ENCODE measurements at places on chromosomes 1 and 21. TPM values are rescaled to one million over a fixed set of nuclear protein-coding genes. Genes with fewer than 3 reads are reported as not detected.

PLA2G2E gene
- total RNA-seq, result not detected

- no peak for DNase-seq
Observed at GRCh38 chr1:178096421-178096820, 2.5 kb downstream of the RASAL2 start.

- no peak for DNase-seq
Observed at GRCh38 chr1:1441002-1441888, 5.8 kb downstream of the VWA1 start.

C1orf226 gene
- 1.7 TPM for total RNA-seq

DNA sequence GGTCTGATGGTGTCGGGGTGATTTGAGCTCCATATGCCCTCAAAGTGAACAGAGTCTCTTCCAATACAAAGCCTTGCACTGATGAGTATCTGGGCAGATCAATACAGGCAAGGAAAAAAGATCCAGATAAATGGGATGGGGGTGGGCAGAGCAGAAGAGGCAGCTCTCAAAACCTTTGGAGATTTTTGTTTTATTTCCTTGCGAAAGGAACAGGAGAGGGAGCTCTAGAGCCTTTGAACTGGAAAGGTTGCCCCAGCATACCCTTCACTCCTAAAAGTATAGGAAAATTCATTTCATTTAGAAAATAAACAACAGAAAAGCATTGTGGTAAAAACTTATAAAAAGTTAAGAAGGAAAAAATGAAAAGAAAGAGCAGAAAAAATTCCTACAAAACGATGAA lies 31.4 kb upstream of the OLIG2 start:
- DNase-seq, result no peak

IER5 gene
- total RNA-seq, result 20.9 TPM

OPRD1 gene
- total RNA-seq, result 0.72 TPM

- DNase-seq, result no peak
Observed at GRCh38 chr1:47837056-47837830, 159.9 kb downstream of the TRABD2B start.

DNA sequence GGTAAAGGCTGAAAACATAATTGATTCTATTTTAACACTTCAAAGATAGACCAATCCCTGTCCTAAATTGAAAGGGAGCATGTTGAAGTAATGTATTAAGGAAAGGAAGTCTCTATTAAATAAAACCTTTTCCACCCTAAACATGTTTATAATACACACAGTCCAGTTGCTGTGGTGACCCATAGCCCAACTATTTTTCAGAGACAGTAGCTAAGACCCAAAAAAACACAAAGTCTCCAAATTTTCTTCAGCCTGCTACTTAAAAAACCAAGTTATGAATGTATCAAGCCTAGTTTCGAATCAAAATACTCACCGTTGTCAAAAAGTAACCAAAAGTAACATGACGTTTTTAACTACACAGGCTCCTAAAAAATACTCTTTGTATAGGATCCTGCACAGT lies 1.6 kb downstream of the ELK4 start:
- peak; percentile 41 for DNase-seq

- no peak for DNase-seq
Observed at GRCh38 chr1:223249854-223250631, 107.0 kb upstream of the TLR5 start.

DNA sequence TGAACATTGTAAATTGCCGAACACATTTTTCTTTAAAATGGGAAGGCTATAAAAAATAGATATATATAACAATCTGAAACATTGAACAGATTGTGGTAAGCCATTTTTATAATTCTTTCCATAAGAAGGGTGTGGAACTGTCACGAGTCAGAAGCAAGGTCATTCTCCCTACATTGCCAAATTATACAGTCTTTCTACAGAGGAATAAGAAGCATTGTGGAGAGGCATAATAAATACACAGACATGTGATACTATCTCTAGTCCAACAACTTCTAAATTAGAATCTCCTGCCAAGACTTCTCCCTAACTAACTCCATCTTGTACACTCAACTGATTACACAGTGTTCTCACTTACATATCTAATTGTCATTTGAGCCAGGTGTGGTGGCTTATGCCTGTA lies 227.9 kb downstream of the CENPF start:
- DNase-seq, result no peak

DNA sequence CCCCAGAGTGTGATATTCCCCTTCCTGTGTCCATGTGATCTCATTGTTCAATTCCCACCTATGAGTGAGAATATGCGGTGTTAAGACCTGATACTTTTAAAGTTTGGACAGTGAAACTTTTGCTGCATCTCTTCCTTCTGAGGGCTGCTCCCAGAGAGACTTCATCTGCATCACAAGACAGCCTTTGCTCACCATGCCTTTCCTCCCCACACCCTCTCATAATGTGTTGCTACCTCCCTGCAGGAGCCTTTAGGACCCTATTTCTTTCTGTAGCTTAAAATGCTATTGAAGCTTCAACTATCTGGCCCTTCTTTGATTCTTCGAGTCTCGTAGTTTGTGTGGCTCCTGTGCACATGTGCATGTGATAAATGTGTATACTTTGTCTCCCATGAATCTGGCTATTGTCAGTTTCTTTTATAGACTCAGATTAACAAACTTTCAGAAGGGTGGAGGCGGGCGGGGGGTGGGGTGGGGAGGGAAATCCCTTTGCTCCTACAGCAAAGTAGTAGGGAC lies 23.7 kb downstream of the LEPR start:
- no peak for DNase-seq

HTR6 gene
- not detected for total RNA-seq

GRCh38 chr1:174052621-174053020 lies 30.5 kb upstream of the RC3H1 start:
- DNase-seq, result no peak

- DNase-seq, result no peak
Observed at GRCh38 chr1:7632176-7632575, 138.9 kb upstream of the VAMP3 start.

GRCh38 chr1:3656450-3657095 lies 4.3 kb downstream of the TP73 start:
- no peak for DNase-seq

DNA sequence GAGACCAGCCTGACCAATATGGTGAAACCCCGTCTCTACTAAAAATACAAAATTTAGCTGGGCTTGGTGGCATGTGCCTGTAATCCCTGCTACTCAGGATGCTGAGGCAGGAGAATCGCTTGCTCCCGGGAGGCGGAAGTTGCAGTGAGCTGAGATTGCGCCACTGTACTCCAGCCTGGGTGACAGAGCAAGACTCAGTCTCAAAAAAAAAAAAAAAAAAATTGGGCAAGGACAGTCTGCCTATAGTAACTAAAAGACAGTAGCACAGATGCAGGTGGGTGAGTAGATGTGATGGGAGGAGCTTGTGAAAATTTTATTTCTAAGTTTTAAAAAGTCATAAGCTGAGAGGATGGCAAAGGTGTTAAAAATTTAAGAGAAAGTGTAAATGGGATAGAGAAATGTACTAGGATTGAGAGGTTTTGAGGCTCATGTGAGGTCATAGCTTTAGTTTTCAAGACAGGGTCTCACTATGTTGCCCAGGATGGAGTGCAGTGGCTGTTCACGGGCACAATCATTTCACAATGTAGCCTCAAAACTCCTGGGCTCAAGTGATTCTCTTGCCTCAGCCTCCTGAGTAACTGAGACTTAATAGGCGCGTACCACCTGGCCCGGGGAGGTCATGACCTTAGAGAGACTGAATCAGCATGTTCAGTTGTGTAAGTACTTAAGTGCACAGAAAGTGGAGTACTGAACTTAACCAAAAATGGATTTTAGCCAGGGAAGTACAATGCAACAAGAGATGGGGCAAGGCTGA lies 33.7 kb downstream of the PTP4A2 start:
- no peak for DNase-seq

DNA sequence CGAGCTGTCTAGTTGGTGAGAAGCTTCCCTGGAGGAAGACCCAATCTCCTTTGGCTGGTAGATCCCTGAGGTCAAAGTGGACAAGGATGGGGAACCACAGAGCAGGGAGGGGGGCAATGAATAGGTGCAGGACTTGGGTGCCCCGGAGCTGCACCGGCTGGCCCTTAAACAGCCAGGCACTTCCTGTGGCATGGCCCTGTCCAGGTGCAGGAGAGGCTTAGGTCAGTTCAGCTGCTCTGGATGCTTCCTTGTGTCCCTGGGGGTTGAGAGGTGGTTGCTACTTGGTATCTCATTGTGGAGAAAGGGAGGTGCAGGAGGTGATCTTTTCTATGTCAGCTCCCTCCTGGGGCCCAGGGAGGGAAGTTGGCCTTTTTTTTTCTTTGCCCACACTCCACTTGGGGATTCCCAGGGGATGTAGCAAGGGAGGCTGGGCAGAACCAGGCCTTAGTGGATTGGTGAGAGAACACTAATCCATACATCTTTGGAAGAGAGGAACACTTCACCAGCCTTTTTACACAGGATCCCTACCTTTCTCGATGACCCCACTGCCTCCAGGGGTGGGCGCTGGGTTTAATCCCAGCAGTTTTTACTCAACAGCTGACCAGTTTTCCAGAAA lies 1.2 kb upstream of the ST3GAL3 start:
- DNase-seq, result no peak

DMRTA2 gene
- 0.24 TPM for total RNA-seq

PLEKHG5 gene
- total RNA-seq, result 17.1 TPM

GRCh38 chr1:172556461-172556860 lies 23.5 kb downstream of the SUCO start:
- no peak for DNase-seq

DNA sequence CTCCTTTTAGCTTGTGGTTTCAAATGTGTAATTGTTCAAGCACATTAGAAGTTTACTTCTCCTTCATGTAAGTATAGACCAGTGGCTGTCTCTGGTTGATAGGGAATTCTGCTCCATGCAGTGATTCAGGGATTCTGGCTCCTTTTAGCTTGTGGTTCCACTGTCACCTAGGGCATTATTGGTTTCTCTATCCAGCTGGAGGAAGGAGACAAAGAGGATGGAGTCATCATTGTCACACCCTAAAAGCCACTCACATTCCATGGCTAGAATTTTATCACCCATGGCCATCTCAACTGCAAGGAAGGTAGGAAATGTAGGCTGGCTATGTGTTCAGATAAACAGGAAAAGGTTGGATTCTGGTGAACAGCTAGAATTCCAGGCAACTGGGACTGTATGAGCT lies 131.2 kb downstream of the URB2 start:
- DNase-seq, result no peak

GRCh38 chr1:207876131-207876530 lies 34.8 kb downstream of the CD34 start:
- no peak for DNase-seq

DNA sequence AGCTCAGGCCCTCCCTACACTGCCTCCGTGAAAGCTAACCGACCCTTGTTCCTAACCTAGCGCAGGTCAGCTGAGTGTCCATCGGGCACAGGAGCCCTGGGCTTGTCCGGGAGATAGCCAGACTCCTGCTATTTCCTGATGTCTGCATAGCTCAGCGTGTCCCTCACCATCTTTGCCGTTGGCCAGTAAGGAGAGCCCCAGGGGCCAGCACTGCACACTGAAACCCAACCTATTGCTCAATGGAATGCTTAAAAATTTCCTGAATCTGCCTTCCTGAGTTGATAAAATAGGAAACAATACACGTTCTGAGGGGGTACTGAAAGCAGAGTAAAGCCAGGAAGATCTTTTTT lies 2.2 kb downstream of the RUNX1 start:
- peak; percentile 25 for DNase-seq

DNA sequence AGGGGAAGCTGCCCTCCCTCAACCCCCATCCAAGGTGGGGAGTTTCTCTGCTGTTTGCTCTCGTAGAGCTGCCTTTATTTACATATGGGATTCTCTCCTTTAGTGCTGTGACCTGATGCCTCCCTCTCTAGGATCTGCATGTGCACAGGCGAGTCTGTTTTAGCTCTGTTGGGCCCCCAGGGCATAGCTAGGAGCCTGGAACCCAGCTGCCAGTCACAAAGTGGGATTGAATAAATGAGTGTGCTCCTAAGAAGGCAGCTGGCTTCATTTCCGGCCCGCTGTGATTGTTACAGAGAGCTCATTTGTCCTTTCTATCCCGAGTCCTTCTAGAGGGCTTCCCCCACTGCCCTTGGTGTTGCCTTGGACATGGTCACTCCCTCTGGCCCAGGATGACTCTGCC lies 176.6 kb downstream of the GRIK3 start:
- no peak for DNase-seq

GRCh38 chr1:55876276-55877060 lies 661.3 kb upstream of the USP24 start:
- no peak for DNase-seq

ATP1B1 gene
- total RNA-seq, result 28.6 TPM

DNA sequence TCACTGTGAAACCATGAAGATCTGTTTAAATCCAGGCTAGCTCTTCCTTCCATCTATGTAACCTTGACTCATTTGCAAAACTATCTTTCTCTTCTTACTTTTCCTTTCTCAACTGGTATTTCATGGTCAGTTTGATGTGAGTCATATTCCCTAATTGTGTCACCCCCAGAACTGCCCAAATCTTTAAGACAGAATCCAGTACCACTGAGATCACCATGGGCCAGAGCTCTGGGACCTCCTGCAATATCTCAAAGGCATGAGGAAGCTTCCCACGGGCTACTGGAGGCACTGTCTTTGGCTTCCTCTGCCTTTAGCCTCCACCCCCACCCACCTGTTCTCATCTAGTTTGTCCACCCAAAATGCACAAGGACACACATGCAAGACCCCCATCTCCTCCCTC lies 274.4 kb upstream of the FMN2 start:
- DNase-seq, result no peak

- no peak for DNase-seq
Observed at GRCh38 chr1:247350587-247350986, 18.9 kb upstream of the ZNF496 start.

DNA sequence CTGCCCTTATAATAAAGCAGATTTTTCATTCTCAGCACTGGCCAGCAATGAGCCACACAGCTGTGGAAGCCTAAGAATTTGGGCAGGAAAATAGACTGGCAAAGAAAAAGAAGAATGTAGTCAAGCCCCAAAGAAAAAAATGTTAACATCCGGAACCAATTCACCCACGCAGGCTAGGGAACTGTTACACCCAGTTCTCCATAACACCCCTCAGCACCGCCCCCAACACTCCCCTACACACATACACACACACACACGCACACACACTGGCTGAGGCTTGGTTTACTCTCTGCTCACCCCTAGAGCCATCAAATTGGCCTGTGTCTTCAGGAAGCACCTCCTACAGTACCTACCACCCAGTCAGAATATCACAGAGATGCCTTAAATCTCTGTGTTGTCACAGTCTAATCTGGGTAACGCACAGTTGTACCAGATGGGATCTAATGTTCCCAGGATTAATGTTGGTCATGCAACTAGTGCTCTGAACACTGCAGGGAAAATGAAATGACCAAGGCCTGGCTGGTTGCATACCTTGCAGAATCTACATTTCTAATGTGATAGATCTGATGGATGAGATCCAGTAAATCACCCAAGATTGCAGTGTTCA lies 14.5 kb downstream of the TBX15 start:
- DNase-seq, result no peak

PLXNA2 gene
- 12.0 TPM for total RNA-seq

C1orf141 gene
- total RNA-seq, result 2.6 TPM
